ENCODE measurements at places on chromosomes 2 and 18.

DNA sequence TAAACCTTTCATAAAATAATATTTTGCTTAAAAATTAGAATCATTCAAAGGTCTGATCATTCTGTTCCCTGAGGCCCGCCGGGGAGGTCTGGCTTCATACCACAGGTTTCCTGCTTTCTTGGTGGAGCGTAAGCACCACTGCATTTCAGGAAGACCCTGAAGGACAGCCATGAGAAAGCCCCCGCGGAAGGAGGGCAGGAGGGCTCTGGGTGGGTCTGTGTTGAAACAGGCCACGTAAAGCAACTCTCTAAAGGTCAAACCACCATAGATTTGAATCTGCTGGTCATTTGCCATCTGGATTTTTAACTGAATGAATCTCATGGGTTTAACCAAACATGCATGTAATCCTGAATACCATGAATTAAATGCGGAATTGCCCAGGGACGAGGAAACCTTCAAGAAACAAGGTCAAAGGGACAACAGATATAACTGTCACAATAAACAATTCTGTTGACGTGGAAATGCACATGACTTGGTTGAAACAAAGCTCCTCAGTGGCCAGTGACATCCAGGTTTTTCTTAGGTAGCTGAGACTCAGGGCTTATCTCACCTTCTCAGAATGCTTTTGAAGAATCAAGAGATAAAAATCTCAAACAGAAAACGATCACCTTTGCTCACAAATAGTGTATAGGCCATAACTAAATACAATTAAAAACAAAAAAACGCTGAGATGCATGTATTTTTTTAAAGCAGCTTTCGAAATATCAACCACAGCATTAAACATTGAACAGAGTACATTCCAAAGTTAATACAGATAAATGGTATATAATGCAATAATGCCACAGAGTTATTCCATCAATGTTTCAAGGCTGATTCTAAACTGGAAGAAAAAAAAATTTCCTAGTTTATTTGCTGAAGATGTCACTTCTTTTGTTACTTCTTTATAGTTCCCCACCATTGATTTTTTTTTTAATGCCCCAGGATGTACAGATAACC lies 193.2 kb downstream of the BCL2 start:
- no peak for DNase-seq

- DNase-seq, result no peak
Measured at GRCh38 chr2:27929916-27930486, 39.5 kb downstream of the BABAM2 start.

GRCh38 chr2:223954401-223954800 lies 2.9 kb upstream of the MRPL44 start:
- DNase-seq, result no peak

GRCh38 chr18:53796040-53796729 lies 428.3 kb downstream of the MBD2 start:
- DNase-seq, result no peak

GRCh38 chr2:203891474-203891873 lies 23.9 kb downstream of the CTLA4 start:
- DNase-seq, result no peak

- no peak for DNase-seq
Measured at GRCh38 chr18:54794823-54795222, 33.5 kb upstream of the RAB27B start.

DNA sequence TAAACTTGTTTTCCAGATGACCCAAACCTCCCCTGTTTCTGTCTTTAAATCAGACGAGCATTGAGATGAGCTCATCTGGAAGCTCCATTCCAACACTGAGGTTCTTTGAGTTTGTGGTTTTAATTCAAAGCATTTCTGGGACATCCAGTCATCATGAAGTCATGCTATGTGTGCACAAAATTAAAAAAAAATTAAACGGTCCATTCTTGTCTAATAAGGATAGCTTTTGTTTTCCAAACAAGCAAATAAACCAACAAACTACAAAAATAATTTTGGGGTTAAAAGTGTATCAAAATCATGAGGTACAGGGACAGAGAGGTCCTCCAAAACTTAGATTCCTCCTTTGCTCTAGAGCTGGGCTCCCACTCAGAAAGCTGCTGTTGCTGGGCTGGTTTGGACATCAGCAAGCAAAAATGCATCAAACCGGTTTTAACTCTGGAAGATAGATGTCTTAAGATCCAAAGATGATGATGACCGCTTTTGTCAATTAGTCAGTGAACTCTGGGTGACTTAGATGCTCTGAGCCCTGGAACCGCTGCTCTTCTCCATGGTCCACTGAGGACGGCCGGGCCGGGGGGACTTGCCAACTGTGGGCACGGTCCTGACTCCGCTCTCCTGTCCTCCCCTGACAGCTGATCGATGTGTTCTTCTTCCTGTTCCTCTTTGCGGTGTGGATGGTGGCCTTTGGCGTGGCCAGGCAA lies 65.4 kb downstream of the TRPM8 start:
- DNase-seq, result no peak

DNA sequence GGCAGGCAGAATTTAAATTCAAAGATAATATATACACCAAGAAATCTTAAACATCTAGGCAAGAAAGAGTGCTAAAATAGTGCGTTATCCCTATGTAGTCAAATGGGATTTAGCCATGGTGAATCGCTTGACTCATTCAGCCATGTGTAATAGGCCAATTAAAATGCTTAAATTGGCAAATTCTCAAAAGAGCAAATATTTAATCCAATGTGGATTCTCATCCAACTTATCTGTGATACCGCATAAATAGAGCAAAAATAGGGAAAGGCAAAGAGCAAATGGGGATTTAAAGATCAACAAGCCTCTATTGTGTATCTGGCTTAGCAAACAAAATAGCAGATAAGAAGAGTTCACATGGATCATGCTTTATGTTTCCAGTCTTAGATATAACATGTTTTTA lies 123.2 kb upstream of the RPRM start:
- no peak for DNase-seq

- DNase-seq, result no peak
Measured at GRCh38 chr2:235756491-235756890, 262.6 kb downstream of the AGAP1 start.
